Epithelial cell of proximal tubule (primary cell): ENCODE measurements at places on chromosomes 2 and 18.

- no peak for DNase-seq
Measured at GRCh38 chr2:57370882-57371585, 675.6 kb upstream of the VRK2 start.

DNA sequence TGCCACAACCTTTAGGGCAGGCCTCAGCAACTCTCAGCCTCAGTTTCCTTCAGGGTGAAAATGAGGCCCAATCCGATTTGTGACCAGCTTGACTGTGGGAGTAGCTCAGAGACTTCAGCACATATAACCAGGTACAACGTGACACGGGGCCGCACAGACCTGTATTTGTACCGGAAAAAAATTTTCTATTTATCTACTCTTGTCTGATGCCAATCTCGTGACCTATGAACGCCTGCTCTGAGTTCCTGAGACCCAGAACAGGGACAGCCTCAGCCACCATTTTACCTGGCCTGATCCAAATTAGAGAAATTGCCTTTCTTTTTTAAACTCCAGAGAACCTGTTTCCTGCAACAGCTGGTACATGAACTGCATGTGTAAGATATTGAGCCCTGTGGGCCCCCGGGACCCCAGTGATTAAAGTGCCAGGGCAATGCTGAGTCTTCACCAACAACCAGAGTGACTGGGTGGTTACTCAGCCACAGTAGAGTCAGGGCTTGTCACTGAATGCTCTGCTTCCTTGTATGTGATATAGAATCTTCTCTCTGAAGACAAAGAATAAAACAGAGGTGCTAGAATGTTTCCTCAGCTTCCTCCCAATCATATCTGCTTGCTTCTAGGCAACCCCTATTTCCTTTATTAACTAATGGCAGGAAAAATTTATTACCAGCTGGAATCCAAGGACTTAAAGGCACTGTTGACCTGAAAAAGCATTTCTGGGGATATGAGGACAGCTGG is 47.8 kb upstream of the FZD7 start:
- no peak for DNase-seq

DNA sequence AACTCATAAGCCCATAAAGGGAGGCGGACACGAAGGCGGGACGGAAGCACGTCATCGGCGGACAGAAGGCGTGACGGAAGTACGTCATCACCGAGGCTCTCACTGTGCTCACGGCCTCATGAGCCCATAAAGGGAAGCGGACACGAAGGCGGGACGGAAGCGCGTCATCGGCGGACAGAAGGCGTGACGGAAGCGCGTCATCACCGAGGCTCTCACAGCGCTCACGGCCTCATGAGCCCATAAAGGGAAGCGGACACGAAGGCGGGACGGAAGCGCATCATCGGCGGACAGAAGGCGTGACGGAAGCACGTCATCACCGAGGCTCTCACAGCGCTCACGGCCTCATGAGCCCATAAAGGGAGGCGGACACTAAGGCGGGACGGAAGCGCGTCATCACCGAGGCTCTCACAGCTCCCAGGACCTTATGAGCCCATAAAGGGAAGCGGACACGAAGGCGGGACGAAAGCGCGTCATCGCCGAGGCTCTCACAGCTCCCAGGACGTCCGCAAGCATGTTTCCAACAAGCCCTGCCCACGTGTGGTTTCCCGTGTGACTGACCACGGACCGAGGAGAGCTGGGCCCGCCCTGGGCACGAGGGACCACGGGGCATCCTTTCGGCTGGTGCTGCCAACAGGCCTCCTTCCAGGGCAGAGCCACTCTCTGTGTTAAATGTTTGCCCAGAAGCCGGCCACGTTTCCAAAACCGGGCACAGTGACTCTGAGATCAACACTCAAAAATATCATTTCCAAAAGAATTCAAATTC is 182.7 kb upstream of the SALL3 start:
- no peak for DNase-seq

GRCh38 chr2:221443645-221444044 is 128.5 kb downstream of the EPHA4 start:
- DNase-seq: no peak

- DNase-seq: no peak
Measured at GRCh38 chr18:77974329-77974728, 724.7 kb downstream of the GALR1 start.

DNA sequence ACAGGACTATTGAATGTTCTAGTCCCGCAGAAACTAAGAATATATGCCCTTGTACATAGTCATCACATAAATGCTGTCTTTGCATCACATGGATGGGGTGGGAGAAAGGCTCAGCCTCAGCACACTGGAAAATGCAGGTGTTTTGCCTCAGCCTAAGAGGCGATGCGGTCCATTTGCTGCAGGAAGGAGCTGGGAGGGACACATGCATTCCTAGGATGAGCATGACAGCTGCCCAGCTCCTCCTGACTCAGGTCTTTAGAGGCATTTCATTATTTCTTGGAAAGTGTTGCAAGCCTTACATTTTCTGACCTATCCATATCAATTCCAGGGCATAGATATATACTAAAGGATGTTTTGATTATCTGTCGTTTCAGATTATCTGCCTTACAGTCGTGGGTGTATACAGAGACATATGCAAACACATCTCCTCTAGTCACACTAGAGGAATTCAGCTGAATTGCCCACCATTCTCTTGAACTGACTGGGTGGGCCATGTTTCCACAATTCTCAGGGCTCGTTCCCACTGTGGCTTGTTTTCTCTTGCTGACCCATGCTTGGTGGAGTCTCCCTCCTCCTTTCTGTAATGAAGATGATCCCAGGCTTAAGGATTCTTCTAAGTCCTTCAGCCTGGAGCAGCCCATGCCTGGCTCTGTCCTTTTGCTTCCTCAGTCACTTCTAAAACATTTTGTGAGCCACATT is 156.9 kb downstream of the SETBP1 start:
- DNase-seq: no peak

GRCh38 chr2:174492963-174493431 is 6.2 kb upstream of the GPR155 start:
- DNase-seq: no peak

DNA sequence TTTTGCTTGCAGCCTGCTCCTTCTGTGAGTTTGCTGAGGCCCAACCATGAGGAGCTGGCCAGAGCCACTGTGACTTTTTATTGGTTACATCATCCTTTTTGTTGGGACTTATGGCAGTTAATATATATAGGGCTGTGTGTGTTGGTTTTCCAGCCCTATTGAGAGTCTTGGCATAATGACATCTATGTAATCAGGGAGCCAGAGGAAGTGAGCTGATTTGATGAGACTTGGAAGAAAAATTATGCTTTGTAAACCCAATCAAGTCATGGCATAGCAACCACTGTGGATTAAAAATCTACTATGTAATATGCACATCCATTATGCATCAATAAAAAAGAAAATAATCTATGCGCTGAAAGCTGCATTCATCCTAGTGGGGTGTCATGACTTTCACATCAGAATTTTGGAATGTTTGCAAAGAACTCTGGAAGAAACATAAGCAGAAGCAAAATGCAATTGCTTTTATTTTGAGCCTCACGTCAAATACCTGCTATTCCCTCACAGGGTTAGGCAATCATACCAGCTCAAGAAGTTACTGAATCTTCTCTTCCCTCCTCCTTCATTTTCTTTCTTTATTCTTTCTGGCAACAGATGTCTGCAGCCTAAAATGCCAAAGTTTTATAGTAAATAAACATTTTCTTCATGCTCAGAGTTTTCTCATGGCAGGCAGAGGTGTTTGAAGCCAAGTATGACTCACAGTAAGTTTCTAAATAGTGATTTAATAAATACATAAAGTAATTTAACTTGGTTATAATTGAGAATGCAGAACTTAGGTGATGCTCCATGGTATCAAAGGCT is 308.5 kb downstream of the KCNS3 start:
- DNase-seq: no peak

GRCh38 chr2:240210198-240210965 is 69.9 kb upstream of the OTOS start:
- no peak for DNase-seq

DNA sequence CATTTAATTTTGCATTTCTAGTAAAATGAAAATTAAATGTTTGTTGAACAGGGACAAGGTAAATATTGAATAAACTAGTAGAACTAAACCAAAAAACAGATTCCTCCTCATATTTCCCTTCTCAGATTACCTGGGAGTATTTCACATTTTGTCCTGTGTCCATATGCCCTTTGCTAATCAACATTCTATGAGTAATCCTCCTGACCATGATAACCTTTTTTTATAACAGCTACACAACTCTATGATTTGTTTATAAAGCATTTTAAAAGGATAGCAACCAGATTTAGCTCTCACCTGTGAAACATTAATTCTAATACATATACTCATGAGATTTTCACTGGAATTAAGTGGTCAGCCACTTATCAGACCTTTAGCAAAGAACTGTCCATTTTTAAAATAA is 7.1 kb upstream of the DSG2 start:
- DNase-seq: no peak

DNA sequence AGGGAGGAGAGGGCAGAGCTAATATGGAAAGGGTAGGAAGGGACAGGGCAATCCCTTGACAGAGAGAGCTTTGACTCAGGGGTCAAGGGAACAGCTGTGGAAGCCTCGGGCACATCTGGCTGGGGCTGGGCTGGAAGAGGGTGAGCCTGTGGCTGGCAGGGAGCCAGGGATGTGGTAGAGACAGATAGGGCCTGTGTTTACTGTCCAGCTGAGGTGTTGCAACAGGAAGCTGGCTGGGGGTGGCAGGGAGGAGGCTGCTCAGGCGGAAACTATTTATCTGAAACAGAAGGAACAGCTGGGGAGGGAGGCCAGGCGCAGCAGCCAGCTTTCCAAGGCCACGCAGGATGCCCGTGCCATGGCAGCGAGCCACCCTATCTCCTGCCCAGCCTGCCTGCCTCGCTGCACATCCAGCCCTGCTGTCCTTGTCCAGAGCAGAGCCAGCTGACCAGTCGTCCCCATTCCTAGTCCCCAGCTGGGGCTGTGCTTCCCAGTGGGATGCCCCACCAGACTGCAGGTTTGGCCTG is 264.7 kb downstream of the CYP26B1 start:
- DNase-seq: peak; percentile 51

DNA sequence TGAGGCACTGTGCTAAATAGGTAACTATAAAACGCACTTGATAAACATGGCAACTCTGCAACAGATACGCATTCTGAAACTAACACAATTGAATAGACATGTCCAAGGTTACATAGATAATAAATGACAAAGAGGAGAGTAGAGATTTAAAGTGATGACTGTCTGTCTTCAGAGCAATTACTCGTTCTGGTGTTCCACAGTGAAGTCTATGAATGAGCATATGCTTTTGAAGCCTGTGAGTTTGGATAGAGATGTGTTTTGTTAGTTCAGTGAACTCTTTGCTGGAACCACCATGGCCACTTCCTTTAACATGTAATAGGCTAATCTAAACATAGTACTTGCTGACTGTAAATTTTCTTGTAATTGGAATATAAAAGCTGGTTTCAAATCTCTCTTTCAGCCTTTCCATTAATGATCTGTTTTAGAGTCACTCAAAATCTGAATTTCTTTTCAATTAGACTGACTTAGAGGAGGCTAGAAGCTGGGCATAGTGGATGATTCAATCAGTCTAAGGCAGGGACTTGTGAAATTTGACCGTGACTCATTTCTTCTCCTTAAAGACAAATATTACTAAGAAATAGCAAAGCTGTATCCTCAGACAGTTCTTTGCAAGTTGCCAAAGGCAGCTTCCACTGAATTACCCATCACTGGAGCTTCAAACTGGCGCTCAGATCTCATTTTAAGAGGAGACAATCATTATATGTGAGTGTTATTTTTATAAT is 1130.1 kb upstream of the CELF4 start:
- no peak for DNase-seq

GRCh38 chr2:72921853-72922252 is 4.5 kb downstream of the EMX1 start:
- DNase-seq: no peak

DNA sequence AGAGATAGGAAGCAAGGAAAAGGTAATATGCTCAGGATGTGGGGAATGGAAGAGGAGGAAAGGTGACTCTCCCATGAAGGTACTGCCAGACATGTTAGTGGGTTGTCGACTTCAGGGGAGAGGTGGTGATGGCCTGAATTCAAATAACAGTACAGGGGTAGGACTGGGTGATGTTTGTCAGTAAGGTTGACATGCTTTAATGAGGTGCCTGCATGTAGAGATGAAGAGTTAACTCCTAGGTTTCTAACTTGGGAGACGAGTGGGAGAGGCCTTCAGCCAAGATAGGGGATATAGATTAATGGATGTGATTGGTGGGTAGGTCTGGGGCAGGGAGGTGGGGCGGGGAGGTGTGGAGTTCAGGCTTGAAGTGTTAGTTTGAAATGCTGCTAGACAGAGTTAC is 2.6 kb downstream of the NAPG start:
- no peak for DNase-seq

- no peak for DNase-seq
Measured at GRCh38 chr2:240538031-240538780, 19.6 kb downstream of the ANKMY1 start.

GRCh38 chr18:50155406-50155805 is 39.5 kb downstream of the MYO5B start:
- no peak for DNase-seq

GRCh38 chr2:203437511-203437910 is 97.6 kb downstream of the RAPH1 start:
- peak; percentile 31 for DNase-seq

DNA sequence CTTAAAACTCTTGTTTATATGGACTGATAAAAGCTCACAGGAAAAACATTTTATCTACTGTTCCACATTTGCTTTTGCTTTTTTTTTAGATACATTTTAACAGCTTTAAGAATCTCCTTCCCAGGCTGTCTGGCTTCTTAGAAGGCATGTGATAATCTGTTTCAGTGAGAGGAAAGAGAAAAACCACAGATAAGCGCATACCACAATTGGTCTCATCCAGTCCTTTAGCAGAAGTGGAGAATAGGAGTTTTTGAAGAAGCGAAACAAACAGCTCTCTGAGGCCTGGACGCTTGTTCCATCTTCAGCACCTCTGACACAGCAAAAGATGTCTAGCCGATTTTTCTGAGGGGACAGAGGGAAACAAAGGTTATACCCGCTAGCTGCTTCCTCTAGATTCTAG is 37.6 kb downstream of the RMC1 start:
- DNase-seq: no peak

DNA sequence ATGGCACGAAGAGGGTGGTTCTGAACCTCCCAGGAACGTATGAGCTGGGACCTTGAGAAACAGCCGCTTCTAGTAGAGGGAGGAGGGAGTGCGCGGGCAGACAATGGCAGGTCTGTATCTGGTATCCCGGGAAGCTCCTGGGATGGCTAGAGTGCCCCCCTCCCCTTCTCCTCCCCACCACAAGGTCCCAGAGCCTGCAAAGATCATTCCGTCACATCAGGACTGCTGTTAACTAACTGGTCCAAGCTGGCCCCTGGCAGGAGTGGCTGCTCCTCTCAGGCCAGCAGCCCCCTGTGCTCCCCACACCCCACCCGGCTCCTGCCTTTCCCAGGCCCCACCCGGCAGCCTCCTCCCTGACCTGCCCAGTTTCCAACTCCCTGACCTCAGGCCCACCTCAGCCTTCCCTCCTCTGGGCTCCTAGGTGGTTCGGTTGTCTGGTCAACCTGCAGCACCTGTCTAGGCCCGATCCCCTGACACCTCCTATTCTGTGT is 75.0 kb downstream of the TPO start:
- no peak for DNase-seq

GRCh38 chr2:233456934-233457333 is 102.6 kb downstream of the DGKD start:
- no peak for DNase-seq

- DNase-seq: no peak
Measured at GRCh38 chr18:8932866-8933265, 169.6 kb upstream of the NDUFV2 start.
